ENCODE measurements at places on chromosomes 4 and X.

DNA sequence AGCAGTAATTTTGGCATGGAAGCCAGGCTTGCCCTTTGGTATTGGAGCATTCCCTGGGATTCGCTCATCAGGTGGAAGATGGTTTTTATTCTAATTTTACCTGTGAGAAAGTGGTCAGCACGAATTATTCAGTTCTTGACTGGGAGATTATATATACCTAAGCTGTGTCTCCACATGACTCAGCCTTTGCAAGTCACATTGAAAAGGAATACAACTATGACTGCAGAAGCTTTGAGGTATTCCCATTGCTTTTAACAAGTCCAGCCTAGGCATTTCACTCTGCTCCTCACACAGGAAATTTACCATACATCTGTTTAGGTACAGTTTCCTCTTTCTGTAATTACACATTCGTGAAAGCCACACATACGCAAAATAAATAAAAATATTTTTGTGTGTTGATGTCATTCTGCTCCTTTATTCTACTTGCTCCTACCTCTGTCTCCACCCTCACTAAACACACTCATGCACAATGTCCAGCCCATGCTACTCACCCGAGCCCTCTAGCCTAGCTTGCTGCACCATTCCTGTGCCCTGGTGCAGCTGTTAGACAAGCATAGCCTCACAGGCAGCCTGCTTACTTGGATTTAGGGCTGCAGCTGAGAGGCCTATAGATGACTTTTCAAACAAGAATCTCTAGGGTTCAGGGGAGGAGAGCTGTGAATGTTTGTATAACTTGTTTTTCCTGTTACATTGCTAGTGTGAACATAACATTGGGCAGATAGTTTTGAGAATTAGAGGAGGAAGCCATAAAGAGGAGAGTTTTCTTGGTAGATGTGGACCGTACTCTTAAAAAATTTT lies 504.4 kb upstream of the FAT1 start:
- no peak for DNase-seq

- DNase-seq = no peak
Measured at GRCh38 chr4:93540562-93540961, 288.0 kb upstream of the ATOH1 start.

- no peak for DNase-seq
Measured at GRCh38 chr4:40976343-40976742, 226.6 kb downstream of the NSUN7 start.

DNA sequence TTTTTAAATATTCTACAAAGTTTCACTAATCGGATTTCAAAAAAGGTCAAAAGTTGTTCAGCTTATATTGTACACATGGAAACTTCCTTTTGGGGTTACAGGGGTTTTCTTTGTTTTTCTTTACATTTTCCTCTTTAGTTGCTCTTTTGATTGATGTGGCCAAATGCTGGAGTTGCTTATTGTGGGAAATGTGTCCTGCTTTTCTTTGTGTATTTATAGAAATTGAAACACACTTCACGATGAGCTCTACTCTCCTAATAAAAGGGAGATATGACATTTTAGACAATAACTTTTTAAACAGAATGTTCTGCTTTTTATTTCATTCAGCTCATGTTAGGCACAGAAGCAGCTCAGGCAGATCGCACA lies 50.7 kb upstream of the SPRY1 start:
- DNase-seq = no peak

GRCh38 chrX:119497185-119497584 lies 28.9 kb downstream of the SLC25A5 start:
- DNase-seq = no peak

DNA sequence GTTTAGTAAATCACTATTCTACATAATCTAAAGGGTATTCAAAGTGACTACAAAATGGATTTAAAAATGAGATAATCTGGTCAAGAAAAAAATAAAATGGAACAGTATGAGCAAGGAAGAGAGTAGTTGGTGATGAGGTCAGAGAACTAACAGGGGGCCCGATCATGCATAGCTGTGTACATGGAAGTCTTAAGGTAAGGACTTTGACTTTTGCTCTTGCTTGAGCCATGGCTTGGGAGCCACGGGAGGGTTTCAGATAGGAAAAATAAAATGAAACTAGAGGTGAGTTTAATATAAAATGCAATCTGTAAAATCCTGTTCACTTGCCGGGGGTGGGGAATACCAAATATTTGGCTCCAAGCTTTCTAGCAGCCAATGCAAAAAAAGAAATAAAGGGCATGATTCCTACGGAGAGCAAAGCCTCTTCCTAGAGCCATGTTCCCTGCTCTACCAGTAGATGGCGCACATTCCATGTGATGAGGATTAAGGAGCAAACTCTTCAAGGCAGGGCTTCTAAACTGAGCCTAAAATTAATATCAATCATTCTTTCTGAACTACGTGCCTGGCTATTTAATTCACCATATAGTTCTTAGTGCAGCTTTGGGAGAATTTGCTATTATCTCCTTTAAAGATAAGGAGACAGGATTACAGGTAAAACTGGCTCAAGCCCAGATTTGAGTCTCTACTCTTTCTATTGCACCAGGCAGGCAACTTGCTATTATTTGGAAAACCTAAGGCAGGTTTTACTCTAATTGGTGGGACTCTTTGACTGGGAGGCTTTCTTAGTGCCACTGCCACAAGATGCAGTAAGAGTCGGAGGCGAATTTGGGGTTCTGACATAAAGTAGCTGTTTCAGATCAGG lies 6.8 kb upstream of the CLCN5 start:
- no peak for DNase-seq

DNA sequence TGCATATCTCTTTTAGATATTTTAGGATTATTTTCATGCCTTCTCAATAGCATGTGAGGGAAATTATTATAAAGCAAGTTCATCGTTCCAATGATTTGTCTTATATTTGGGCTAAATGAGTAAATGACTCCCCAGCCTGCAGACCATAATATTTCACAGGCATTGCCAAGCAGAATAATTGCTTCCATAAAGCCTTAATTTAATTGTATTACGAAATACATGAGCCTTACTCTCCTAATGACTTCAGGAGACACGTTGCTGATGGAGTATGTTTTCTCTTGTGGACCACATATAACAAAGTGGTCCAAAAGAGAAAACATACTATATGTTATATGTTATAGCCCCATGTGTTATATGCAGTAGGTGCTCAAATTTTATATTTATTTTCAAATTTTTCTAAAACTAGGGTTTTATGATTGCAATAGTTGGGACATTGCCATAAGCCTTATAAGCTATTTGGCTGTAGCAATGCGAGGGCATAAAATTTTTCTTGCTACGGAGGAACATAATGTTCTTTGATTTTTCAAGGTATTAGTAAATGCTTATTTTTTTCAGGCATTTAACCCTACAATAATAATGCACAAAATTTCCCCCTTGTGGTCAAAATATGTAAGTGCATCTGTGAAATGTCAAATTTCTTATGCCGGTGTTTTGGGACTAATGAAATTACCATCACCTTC lies 26.2 kb upstream of the TMPRSS11D start:
- no peak for DNase-seq

GRCh38 chrX:101787934-101788333 lies 128.3 kb upstream of the ARMCX2 start:
- no peak for DNase-seq

DNA sequence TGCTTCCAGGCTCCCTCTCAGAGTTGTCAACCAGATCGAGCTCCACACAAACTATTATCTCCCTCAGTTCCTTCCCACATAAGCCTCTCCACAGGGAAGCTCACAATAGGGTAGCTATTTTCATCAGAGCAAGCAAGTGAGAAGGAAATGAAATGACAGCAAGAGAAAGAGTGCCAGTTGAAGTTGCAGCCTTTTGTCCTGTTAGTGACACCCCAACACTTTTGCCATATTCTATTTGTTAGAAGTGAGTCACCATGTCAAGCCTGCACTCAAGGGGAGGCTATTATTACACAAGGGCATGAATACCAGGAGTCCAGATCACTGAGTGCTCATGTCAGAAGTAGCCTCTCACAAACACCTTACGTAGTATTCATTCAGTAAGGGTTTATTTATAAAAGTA lies 266.3 kb upstream of the NOCT start:
- no peak for DNase-seq

DNA sequence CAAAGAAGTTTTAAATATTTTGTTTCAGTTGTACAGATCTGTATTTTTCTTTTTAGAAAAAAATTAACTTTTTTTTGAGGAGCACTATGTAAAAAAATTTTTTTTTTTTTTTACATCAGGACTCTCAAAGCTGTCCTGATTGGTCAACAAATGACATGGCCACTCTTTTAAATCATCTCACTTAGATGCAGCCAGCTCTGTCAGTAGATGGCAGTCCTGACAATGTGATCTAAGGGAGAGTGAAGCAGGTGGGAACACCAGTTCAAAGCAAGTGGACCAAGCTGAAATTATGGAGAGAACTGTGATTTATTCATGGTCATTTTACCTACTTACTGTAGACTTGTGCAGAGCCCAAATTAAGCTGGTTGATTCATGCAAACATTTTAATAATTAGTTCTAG lies 174.7 kb upstream of the GPRIN3 start:
- no peak for DNase-seq

- no peak for DNase-seq
Measured at GRCh38 chr4:10085386-10085785, 31.2 kb downstream of the WDR1 start.

- DNase-seq = no peak
Measured at GRCh38 chr4:77800483-77801259, 18.5 kb downstream of the CNOT6L start.

DNA sequence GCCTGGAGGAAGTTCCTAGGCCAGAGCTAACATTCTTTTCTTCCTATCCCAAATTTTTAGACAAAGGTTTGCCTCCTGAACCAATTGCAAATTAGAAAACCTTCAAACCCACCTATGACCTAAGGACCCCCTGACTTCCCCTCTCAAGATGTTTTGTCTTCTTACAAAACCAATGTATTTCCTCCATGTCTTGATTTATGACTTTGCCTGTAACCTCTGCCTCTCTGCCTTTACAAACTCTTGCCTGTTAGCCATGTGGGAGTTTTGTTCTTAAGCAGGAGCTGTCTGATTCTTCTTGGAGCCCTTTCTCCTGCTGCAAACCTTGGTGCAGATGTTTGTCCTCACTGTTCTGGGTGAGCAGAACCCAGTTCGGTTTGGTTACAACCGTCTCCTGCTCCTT lies 222.3 kb upstream of the BOD1L1 start:
- no peak for DNase-seq

GRCh38 chr4:24489870-24490269 lies 94.5 kb downstream of the DHX15 start:
- no peak for DNase-seq

GRCh38 chrX:132218100-132218812 lies 991 bp downstream of the RAP2C start:
- peak; percentile 56 for DNase-seq

DNA sequence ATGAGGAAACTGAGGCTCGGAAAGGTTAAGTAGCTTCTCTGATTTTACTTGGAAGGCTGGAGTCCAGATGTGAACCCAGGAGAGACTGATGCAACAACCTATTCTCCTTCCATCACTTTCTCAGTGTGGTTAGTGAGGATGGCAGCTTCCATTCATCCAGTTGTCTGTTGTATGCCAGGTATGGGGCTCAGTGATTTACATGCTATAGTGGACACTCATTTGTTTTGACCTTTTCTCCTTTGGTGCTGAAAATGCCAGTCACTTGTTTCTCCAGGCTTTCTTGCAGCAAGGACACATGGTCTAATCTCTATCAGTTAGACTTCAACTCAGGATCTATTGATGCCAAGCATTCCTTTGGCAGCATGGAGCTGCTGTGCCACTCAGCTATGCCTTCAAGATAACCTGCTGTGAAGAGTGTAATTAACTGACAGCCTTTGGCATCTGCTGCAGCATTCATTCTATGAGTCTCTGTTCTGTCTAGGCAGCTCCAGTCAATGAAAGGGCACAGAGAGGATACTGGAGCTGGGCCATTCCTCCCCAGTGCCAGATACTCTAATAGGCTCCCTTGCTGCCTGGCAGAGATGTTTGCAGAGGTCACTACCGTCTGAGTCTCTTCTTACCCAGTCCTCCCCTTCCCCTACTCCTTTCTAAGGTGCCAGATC lies 11.0 kb upstream of the CWH43 start:
- DNase-seq = no peak

DNA sequence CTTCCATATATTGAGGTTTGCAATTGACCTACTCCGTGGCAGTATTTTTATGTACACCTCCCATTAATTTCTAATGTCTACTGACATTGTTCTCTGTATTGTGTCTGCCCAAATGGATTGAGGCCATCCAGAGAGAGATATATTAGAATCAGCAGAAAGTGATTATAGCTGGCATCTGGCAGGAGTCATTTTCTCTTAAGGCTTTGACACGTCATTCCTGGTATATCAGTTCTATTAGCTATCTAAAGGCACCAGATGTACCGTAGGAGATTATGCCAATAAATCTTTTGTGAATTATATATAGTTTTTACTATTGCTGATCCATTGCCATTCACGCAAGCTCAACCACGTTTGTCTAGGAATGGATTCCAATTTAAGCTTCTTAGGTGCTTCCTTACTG lies 1026.4 kb upstream of the IGFBP7 start:
- DNase-seq = no peak

DNA sequence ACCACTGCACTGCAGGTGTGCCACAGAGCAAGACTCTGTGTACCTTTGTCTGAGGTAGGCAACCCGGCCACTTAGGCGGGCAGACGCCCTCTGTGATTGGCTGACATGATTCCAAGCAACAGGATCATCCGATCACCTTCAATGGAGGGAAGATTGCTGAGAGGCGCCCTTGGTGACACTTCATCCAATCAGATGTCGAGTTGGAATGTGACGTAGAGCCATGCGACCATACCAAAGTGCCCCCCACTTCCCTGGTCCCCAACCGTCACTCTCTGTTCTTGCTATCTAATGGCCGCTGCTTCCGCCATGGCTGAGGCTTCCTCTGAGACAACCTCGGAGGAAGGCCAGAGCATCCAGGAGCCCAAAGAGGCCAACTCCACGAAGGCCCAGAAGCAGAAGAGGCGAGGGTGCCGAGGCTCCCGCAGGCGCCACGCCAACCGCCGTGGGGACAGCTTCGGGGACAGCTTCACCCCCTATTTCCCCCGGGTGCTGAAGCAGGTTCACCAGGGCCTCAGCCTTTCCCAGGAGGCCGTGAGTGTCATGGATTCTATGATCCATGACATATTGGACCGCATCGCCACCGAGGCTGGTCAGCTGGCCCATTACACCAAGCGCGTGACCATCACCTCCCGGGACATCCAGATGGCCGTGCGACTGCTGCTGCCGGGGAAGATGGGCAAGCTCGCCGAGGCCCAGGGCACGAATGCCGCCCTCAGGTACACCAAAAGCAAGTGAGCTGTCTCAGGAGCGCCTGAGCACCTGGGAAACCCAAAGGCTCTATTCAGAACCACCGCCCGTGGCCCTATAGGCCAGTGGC lies at the start of gene H2BW2:
TSS of gene H2BW2 (plus strand) at position 268 of the 817 bp plus-strand sequence. CDS start at position 307, 39 bp downstream.
- no peak for DNase-seq

GRCh38 chr4:153706519-153706918 lies 22.4 kb downstream of the TLR2 start:
- DNase-seq = no peak

- DNase-seq = no peak
Measured at GRCh38 chr4:137934911-137935310, 307.2 kb downstream of the SLC7A11 start.

DNA sequence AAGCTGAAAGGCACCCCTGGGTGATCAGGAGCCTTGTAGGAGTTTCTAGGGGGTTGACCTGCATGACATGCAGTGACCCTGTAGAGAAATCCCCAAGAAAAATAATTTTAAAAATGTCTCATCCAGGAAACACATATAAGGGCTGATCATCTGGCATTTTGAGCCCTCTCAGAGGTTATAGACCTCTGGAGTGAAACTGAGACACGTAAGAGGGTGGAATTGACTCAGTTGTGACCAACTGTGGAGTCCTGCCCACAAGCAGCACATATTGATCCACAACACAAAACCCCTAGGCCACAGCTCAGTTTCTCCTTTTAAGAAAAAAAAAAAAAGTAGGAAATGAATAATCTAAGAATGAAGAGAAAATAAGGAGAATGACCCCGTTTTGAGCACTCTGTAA lies 32.5 kb upstream of the MTMR8 start:
- DNase-seq = no peak

- DNase-seq = no peak
Measured at GRCh38 chr4:147933779-147934178, 201.9 kb downstream of the ARHGAP10 start.

Measured in stimulated activated CD4-positive, alpha-beta T cell treated with anti-CD3 and anti-CD28 coated beads, TNF-alpha, amount 100 ng/mL, for 1 hour (primary cell).